ENCODE measurements at places on chromosomes 2 and 18.
A peak's percentile ranks its signal among the peaks of the same experiment; 100 is the strongest.

DNA sequence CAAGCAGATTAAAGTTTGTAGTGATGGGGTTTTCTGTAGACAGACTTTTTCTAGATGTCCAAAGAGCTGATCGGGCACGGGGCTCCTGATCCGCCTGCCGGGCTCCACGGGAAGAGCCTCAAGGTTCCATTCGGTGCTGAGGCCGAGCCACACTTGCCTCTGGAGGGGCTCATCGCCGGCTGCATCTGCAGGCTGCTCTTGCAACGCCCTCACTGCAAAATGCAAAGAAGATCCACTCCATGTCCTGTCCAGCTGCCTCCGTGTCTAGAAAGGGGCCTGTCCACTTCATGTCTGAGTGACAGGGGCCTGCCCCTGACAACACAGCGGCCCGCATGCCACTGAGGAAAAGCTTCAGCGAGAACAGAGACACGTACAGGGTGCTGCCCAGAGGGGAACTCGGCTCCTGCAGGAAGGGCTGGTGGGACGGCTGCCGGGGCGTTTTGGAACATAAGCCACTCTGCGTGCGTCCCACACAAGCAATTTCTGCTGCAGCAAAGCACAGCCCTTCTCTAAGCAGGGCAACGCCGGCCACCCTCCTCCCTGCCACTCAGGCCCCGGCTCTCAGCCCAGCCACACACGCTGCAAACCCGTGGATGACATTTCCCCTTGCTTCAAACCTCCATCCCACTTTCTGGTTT, 53.6 kb upstream of the CTDP1 start:
- DNase-seq = no peak

DNA sequence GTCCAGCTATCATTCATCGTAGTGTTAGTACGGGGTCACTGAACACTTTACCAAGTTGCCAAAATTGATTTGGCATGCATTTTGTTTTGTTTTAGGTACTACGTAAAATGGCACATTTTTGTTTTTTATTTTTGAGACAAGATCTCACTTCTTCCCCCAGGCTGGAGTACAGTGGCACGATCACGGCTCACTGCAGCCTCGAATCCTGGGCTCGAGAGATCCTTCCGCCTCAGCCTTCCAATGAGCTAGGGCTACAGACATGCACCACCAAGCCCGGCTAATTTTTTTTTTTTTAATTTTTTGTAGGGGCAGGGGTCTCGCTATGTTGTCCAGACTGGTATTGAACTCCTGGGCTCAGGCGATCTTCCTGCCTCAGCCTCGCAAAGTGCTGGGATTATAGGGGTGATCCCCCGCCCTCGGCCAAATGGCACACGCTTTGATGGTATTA, 786 bp downstream of the TAF1B start:
- DNase-seq = no peak

GRCh38 chr2:144632809-144633208, 112.9 kb upstream of the ZEB2 start:
- no peak for DNase-seq

DNA sequence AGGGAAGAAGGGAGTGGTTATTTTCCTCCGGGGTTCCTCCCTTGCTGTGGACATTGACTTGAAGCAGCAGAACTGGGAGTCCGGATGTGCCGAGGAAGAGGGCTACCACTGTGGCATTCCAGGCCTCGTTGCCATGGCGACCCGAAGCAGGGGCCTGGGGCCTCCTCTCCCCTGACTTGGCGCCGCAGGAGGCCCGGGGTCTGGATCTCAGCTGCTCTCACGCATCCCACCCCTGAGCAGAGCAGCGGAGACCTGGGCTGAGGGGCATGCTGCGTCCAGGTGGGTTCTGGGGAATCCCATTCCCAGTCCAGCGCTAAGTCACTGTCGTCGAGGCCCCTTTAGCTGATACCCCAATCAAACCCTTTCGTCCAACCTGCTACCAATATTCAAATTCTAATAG, 100.2 kb downstream of the BCL11A start:
- no peak for DNase-seq

GRCh38 chr18:55435592-55435991, 152.4 kb downstream of the TCF4 start:
- no peak for DNase-seq

- DNase-seq = no peak
Observed at GRCh38 chr2:177193240-177193639, 19.4 kb upstream of the HNRNPA3 start.

DNA sequence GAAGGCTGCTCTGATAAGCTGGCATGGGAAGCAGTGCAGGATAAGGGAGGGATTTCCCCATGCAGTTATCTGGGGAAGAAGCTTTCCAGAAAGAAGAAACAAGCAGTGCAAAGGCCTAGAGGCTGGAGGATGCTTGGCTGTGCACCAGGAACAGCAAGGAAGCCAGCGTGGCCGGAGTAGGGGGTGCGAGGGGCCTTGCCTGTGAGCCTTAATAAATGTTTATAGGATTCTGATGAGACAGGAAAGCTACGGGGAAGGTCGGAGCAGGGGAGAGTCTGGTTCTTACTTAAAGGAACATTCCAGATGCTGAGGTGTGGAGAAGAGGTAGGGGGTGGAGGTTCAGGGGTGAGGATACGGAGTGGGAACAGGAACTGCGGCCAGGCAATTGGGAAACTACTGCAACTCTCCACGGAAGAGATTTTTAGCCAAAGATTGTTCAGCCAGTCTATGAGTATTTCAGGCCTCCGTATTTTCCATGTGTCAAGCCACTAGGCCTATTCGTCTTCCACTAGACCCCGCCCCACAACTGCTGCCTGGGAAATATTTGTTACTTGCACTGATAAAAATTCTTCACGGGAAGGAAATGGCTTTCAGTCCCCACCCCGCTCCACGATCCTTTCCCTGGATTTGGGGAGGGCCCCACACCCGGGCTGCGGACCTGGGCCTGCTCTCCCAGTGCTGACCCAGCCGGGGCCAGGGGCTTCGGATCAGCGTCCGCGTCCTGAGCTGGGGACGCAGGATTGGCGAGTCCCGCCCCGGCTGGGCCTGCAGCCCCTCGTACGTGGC, 516 bp downstream of the EIF2AK2 start:
- peak; percentile 13 for DNase-seq

DNA sequence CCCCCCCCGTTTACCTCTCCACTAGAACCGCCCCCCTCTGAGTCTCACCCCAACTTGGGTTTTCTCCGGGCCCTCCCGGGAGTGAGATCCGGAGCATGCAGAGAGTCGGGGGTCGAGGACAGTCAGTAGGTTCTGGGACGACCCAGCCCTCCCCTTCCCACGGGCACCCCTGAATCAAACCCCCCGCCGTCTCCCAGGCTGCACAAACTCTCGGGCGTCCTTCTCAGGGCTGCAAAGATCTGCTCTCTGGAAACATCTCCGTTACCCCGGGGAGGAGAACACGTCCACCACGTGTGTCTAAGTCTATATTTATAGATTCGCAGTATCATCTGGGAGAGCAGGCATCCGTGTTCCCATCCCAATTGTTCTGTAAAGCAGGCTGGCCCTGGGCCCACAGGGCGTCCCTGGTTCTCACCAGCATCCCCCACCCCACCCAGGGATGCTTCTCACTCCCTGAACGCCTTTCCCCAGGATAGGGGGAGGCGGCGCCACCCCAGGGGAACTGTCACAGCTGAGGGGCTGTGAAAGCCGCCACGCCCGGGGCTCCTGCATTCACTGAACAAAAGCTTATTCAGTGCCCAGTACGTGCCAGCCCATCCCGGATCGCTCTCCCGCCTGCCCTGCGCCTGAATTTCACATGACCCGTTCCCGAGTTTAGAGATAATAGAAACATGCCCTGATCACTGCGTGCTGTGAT, 765 bp upstream of the DIPK1C start:
- no peak for DNase-seq

GRCh38 chr2:145569108-145569507, 1049.2 kb upstream of the ZEB2 start:
- DNase-seq = no peak

- DNase-seq = no peak
Observed at GRCh38 chr2:83224591-83225200, 1234.4 kb downstream of the SUCLG1 start.

GRCh38 chr2:96962567-96963203, 23.7 kb downstream of the FAM178B start:
- DNase-seq = peak; percentile 51
